ENCODE measurements at places on chromosomes 7 and 10.
A peak's percentile ranks its signal among the peaks of the same experiment; 100 is the strongest.

DNA sequence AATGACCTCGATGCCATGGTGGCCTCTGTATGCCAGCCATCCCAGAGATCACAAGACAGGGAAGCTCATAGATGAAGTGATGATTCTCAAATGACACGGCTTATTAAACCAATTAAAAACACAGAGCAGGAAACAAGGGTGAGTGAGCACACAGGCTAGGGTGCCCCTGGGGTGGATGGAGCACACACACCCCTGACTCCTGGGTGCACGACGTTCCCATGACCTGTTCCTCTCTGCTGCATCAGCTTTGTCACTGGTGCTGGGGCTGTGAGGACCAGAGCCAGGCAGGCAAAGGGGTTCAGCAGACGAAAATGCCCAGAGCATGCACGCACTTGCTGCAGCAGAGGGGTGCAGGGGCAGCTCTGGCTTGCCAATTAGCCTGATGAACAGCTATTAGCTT is 86.5 kb upstream of the LRRC4 start:
- no peak for DNase-seq

GRCh38 chr7:7178081-7178480 is 4.3 kb upstream of the C1GALT1 start:
- no peak for DNase-seq

- DNase-seq: no peak
Observed at GRCh38 chr7:24591152-24591551, 17.9 kb downstream of the PALS2 start.

DNA sequence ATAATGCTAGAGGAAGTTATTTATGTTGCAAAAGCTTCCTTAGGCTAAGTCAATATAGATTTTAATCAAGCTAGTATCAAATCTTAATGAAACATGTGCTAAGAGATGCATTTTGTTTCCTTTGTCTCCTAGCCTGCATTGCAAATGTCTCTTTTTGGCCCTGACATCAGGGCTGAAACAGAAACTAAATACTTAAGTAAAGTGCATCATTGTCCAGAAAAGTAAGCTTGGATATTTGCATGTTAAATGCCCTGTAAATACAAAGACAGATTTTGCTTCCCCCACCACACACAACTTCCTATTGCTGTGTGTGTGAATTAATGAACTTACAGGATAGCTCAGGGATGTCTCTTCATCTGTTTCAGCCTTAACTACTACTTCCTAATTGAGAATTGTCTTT is 10.0 kb upstream of the STAMBPL1 start:
- no peak for DNase-seq

GRCh38 chr7:69818636-69819332 is 220.5 kb downstream of the AUTS2 start:
- no peak for DNase-seq

DNA sequence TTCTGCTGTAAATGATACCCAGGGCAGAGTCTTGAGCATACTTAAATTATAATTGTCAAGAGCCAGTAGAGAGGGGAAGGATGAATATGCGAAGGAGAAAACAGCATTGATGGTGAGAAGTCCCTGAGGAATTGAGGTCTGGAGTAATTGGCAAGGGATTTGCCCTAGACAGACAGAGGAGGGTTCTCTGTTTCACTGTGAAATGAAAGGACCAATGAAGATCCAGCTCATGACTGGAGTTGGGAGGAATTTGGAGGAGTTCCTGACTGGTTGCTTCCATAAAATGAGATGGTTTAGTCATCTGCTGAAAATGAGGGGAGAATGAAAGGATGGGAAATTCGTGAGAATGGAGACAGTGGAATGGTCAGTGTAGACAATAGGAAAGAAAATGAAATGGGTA is 6.8 kb downstream of the PRPF18 start:
- DNase-seq: no peak

- DNase-seq: peak; percentile 12
Observed at GRCh38 chr7:97971120-97971989, 18.6 kb downstream of the OCM2 start.

DNA sequence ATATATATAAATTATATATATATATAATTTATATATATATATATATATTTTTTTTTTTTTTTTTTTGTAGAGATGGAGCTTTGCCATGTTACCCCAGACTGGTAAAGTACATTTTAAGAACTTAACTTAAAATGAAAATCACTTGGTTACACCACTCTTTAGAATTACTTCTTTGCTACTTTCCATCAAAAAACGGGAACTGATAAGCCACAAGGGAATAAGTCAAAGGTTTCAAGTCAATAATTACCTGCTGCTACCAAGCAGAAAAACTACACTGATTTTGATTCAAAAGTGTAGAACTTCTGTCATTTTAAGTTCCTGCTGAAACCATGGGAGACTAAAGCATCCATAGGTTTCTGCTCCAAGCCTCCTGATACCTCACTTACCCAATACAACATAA is 12.2 kb downstream of the PPA1 start:
- no peak for DNase-seq

DNA sequence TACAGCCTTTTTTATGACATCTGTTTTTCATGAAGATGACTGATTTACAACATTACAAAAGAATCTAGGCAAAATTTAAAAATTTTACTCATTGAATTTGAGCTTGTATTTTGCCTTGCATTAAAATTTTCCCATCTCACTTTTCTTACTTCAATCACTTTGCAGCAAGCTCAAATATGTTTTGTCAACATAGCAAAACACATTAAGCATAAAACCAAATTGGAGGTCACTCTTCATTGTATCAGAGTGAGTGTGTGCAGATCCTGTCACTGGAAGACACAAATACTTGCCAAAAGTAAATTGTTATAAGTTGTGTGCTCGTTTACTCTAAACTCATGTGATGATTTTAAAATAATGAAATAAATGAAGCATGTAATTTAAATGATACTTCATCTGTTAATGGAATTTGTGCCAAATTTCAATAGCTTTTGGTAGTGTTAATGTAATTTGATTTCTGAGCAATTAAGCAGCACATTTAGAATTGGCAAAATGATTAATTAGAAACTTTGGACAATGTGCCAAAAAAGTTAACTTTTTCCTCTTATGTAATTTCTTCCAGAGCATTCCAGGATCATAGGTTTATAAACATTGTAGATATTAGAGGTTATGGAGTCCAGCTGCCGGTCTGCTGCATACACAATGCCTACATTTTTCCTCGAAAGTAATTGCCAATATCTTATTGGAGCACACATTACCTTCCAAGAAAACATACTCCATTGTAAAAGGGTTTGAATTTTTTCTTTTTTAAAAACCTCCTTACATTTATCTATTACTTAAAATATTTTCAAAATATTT is 1078.2 kb upstream of the LRRTM3 start:
- no peak for DNase-seq

- peak; percentile 89 for DNase-seq
Observed at GRCh38 chr10:132446661-132447445, 49.9 kb downstream of the PWWP2B start.

GRCh38 chr10:70222340-70222794 is 10.9 kb downstream of the PPA1 start:
- peak; percentile 15 for DNase-seq

DNA sequence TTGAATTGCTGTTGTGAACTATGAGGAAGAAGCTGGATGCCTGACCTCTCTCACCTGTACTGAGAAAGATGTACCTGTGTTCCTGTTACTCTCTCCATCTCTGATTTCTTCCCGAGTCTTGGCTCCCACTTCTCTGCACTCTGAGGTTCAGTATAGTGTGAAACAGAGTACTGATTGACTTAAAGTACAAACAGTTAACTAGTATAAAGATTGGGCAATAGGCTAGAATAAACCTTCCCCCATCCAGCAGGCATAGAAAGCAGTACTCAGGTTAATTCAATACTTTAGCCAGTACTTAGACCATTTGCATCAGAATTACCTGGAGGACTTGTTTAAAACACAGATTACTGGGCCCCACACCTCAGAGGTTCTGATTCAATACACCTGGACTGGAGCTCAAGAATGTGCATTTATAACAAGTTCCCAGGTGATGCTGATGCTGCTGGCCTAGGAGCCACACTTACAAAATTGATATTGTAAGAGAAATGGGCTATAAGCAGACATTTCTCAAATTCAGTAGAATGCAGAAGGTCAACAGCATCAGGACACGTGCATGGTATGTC is 51.6 kb downstream of the ANK3 start:
- DNase-seq: no peak

- DNase-seq: no peak
Observed at GRCh38 chr7:105028004-105028403, 14.0 kb downstream of the KMT2E start.

GRCh38 chr7:55073976-55074528 is 55.2 kb downstream of the EGFR start:
- DNase-seq: no peak

GRCh38 chr7:79810916-79811315 is 323.7 kb upstream of the GNAI1 start:
- DNase-seq: no peak

GRCh38 chr10:112338957-112339356 is 35.0 kb upstream of the ACSL5 start:
- DNase-seq: no peak

DNA sequence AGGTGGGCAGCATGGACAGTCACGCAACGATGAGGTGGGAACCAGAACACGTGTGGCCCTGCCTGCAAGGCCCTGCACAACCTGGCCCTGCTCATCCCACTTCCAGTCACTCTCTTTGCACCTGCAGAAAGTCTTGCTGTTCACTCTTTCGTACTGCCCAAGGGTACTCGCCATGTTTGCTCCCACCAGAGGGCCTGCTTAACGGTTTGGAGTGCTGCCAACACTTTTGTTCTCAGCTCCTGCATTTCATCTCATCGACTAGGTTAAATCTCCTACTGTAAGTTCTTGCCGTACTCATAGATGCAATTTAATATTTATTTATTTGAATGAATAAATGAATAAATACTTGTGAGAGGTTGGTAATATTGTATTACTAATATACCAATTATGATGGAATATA is 315.3 kb downstream of the SDK1 start:
- DNase-seq: no peak

DNA sequence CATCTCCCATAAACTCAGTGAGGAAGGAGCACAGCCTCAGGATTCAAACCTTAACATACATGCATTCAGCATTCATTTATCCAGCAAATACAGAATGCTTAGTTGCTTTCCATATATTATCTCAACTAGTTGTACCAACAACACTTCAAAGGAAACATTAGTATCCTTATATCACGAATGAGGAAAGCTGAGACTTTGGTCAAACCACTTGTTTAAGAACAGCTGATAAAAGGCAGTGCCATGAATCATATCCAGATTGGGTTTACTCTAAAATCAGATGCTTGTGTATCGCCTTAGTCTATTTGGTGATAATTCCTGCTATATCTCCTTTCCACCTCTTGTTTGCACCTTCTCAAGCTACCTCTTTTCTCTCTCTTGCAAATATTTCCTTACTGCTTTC is 1.9 kb upstream of the CPED1 start:
- DNase-seq: no peak

DNA sequence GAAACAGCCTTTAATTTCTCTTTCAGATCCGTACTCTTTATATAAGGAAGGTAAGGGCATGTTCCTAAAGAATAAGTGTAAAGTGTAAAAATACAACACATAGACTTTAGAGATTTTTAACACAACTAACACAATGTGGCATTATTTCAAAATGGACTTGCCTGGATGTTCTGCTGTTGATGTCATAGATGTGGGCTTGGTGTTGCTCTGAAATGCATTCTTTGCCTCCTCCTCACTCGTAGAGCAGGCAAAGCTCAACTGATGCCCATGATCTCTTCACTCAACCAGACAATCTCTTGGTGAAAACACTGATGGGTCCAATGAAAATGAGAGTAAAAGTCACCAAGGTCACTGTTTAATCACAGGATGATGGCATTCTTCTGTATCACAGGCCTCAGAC is 174.2 kb upstream of the TCERG1L start:
- DNase-seq: no peak

GRCh38 chr7:50262916-50263690 is 41.4 kb upstream of the IKZF1 start:
- peak; percentile 62 for DNase-seq

- peak; percentile 71 for DNase-seq
Observed at GRCh38 chr10:30059209-30060107, at the start of gene JCAD. Gene JCAD (minus strand): TSS chr10:30059586. CDS start chr10:30047812, 11,774 bp downstream.

DNA sequence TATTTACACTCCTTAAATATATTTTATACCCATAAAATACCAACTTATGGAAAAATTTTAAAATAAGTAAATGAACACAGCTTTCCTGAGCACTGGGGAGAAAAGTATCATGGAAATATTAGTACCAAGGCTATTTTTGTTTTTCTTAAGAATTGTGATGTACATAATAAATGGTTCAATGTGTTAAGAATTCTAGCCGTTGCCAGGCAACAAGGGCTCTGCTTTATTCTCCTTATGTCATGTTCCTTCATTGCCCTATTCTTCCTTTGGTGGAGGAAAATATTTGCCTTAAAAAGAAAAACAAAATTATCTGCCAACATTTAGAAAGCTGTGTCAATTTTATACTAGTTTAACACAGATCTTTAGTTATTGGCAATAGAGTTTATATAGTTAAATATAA is 2.6 kb upstream of the ZPBP start:
- no peak for DNase-seq

DNA sequence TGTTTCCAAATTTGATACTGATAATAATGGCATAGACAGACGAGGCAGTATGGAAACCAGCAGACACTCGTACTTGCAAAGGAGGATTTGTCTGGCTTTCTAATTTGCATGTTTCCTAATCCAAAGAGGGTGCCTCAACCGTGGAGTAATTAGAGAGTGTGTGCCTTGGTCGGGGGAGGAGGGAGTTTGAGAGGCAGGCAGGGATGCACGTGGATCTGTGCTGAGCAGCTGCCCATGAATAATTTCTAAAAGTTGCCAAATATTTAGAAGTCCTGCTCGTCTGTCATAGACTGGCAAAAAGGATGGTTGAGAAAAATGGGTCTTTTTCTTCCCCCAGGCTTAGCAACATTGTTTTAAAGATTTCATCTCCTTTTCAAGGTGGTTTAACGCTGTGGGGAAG is 69.4 kb downstream of the PTPRE start:
- no peak for DNase-seq

DNA sequence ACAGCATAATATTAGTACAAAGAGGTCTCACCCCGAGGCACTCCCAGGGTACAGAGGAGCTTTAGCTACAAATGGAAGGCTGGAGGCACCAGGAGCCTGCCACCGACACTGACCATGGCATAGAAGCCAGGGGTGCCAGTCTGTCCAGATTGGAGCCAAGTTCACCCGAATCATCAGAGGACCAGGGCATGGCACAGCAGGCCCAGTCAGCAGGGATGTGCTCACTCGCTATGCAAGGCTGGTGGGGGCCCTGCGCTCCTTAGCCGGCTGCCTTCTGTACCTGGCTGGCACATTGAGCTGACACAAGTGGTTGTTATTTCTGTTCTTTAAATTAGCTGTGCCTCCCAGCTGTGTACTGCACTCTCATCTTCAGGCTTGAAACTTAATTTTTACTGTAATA is 149.3 kb downstream of the TCERG1L start:
- DNase-seq: no peak

- no peak for DNase-seq
Observed at GRCh38 chr7:68544851-68545250, 1053.4 kb upstream of the AUTS2 start.

GRCh38 chr7:55247428-55247827 is 117.7 kb upstream of the LANCL2 start:
- no peak for DNase-seq

DNA sequence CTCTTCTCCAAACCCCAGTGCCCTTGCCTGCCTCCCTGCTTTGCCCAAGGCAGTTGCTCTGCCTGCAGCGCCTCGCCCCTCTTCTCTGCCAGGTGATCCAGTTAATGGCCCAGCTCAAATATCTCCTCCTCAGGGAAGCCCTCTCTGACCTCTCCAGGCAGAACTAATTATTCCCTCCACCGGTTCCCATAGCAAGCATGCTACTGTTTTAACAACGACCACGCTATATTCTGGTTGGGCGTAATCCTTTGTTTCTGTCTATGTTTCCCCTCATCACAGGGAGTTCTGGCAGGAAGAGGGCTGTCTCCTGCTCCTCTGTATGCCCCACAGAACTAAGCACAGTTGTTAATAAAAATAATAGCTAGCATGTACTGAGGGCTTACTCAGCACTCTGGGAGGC is 36.8 kb upstream of the R3HCC1L start:
- no peak for DNase-seq
